ENCODE measurements at places on chromosomes 16 and 17.

- no peak for DNase-seq
Observed at GRCh38 chr16:67327743-67328142, 1.1 kb downstream of the LRRC36 start.

GRCh38 chr16:47787696-47788095 is 326.6 kb downstream of the PHKB start:
- DNase-seq = no peak

DNA sequence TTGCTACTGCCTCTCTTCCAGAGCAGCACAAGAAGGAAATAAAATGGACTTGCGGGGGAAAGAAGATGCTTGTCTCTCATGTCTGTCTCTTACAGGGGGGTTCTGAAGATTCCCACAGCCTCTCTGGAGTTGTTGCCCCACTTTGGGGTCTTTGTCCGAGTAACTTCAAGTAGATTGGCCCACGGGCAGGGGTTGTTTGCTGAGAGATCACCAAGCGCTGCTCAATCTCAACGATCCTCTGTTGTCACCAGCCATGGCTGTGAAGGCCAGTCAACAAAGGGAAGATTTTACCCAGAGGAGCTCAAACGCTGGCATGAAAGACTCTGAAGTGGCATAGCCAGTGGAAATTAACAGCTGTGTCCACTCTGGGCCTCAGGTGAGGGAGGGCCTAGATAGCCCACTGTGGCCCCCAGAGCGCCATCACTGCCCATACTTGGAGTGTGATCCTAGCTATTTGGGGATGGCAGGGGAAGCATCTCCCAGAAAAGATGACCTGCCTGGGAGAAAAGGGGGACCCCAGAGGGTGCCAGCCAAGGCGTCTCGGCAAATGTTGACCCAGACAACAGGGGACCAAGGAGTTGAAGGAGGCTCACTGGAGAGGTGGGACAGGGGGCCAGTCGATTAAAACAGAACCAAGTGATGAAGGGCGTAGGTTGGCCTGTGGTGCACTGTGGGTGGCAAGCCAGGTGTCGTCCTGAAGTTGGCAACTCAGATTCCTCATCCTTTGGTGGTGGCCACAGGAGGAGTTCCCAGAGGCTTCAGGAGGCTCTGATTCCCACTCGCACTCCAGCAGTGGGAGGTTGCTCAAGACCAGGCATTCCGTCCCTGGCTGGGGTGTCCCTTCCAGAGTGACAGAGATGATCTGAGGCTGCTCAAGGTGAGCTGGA is 28.0 kb downstream of the SLC13A5 start:
- DNase-seq = no peak

DNA sequence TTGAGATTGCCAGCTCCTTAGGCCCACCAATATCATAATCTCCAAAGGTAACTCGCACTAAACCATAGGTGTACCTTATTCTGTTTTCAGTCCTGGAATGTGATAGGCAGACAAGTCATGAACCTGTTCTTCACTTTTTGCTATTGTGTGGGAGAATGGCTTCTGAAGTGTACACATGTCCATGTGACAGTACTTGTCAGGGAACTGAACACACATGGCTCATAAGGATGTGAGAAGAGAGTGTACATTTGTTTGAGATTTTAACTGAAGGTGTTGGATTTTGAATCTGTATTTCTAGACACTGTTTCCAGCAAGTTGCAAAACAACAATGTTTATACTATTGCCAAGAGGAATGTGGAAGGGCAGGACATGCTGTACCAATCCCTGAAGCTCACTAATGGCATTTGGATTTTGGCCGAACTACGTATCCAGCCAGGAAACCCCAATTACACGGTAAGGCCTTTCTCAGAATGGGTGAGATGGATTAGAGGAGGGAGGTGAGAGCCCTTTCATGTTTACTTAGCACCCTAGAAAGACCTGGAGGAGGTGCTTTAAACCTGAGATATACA is 14.5 kb upstream of the RASL10B start:
- DNase-seq = no peak

- DNase-seq = no peak
Observed at GRCh38 chr16:49816875-49817274, 39.0 kb downstream of the ZNF423 start.

DNA sequence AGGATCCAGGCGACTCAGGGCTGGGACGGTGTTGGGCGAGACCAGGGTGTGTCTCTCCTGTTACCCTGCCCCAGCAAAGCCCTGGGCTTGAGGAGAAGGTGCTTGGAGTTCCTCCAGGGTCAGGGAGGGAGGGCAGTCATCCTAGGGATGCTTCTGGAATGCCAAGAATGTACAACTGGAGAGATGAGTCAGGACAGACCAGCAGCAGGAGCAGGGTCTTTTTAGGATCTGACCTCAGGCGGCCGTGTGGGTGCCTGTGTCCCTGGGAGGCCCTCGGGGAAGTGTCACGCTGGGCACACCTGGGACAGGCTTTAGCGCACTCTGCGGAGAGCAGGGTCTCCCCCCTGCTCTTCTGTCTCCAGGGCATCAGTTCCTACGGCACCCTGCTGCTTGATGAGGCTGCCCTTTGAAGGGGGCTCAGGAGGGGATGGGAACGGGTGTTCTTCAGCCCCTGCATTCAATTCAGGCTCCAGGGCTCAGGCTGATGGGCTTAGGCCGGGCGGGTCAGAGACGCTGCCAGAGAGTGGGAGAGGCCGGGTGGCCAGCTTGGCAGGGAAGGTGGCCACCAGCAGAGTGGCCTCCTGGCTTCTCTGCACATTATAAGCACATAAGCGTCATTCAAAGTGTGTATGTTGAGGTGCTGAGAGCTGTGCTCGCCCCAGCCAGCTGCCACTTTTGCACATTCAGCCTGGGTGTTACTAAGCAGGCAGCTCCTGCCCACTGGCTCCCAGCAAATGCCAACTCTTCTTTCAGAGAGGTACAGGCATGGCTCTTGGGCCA is 8.4 kb upstream of the MTSS2 start:
- no peak for DNase-seq

DNA sequence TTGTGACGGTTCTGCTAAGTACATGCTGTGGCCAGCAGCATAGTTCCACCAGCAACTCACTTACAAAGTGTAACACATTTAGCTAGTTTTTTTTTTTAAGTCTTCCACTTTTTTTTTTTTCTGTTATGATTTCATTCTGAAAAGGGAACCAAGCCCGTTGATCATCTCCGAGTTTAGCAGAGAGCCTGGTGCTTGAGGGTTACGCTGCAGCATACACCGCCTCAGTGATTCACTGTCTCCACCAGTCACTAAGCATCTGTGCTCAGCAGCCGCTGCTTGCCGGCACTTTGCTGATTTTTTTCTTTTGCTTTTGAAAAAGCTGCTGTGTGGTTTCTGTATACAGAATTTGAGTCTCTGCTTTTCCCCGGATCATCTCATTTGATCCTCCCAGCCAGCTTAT is 194.5 kb upstream of the CDH13 start:
- no peak for DNase-seq

- no peak for DNase-seq
Observed at GRCh38 chr16:88365244-88365865, 17.4 kb upstream of the ZNF469 start.
